Breast epithelium (tissue), 4 donors: ENCODE measurements at places on chromosomes 2 and 18. TPM values are rescaled to one million over a fixed set of nuclear protein-coding genes. Genes with fewer than 3 reads are reported as not detected.

DNA sequence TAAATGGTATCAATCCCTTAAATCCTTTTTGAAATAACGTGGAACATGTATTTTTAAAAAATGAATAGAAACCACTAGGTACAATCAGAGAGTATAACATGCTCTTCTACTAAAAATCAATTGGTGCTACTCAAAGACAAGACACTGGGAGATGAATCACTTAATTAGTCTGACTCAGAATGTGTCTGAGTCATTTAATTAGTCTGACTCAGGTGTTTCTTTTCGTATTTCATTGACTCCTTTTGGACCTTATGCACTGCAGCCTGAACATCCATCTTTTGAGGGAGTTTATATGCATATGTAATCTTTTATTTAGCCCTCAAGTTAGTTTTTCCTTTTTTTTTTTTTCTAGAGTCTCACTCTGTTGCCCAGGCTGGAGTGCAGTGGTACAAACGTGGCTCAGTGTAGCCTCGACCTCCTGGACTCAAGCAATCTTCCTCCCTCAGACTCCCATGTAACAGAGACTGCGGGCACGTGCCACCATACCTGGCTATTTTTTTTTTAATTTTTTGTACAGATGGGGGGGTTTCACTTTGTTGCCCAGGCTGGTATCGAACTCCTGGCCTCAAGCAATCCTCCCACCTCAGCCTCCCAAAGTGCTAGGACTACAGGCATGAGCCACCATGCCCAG lies 26.5 kb downstream of the PPP4R3B start:
- H3K36me3 ChIP-seq, result peaks cover 2% of the 10 kb centered on the region
- no peaks in the 10 kb centered on the region for H3K27me3 ChIP-seq
- no peak for DNase-seq
- no peak overlapping the region for H3K4me3 ChIP-seq
- H3K4me1 ChIP-seq, result no peaks in the 10 kb centered on the region

GRCh38 chr2:190693533-190694232 lies 44.8 kb downstream of the NAB1 start:
- no peak overlapping the region for H3K4me3 ChIP-seq
- no peaks in the 10 kb centered on the region for H3K36me3 ChIP-seq
- no peak overlapping the region for H3K27ac ChIP-seq

PLGLB1 gene
- total RNA-seq, result 8.8 TPM

DNA sequence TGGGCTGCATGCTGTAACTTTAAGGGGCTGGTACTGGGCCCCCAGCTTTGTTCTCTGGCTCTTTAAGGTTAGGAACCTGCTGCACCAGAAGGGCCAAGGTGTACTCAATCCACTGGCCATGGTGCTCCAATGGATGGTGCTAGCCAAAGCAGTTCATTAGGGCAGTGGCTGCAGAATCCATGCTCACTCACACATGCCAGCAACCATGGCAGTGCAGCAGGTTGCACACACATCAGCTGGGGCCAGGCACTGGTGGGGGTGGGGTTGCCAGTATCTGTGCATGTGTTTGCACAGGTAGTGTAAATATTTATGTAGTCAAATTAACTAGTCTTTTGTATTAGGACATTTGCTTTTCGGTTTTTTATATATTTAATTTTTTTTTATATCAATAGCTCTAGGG lies 228.3 kb upstream of the EPC2 start:
- no peaks in the 10 kb centered on the region for H3K4me1 ChIP-seq
- H3K4me3 ChIP-seq, result no peak overlapping the region
- H3K27ac ChIP-seq, result no peak overlapping the region
- no peaks in the 10 kb centered on the region for H3K27me3 ChIP-seq

DNA sequence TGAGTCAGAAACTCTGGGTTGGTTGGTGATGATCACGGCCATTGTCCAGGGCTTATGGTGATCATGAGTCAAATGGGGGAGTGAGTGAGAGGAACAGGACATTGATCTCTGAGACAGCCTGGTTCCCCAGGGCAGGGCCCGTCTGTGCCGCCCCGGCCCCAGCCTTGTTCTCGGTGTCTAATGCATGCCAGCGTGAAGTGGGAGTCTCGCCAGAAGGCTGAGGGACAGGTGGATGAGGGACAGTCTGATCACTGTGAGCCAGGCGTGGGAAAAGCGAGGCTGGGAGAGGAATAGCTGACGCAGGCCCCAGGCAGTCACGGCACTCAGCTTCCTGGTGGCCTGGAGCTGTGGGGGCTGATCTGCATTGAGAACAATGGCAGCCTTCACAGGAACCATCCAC lies 208.3 kb upstream of the HDAC4 start:
- no peaks in the 10 kb centered on the region for H3K36me3 ChIP-seq
- H3K27ac ChIP-seq, result no peak overlapping the region
- H3K27me3 ChIP-seq, result peaks cover 7% of the 10 kb centered on the region
- DNase-seq, result no peak

DNA sequence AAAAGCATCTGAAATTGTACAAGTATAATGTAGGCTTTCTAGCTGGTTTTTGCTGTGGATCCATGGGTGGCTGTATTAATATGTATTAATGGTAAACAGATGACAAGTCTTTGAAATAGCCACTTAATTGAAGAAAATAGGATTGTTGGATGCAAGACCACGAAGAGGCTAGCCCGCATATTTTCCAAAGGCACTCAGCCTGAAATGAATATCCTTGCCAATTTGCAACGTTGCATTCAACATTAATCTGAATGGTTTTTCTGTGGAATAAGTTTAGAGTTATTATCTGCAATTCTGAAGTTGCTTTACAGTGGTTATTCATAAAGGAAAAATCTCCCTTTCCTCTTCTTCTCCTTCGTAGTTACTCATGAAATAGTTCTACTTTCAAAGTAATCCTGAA lies 86.2 kb upstream of the SPATS2L start:
- H3K4me1 ChIP-seq, result no peaks in the 10 kb centered on the region
- no peaks in the 10 kb centered on the region for H3K27me3 ChIP-seq
- H3K27ac ChIP-seq, result no peak overlapping the region
- no peak for DNase-seq

KRCC1 gene
- 39.2 TPM for total RNA-seq

HOXD8 gene
- 10.5 TPM for total RNA-seq

GRCh38 chr2:241208058-241208457 lies 19.6 kb downstream of the ANO7 start:
- no peak overlapping the region for H3K27ac ChIP-seq
- no peaks in the 10 kb centered on the region for H3K27me3 ChIP-seq
- H3K4me3 ChIP-seq, result no peak overlapping the region
- no peaks in the 10 kb centered on the region for H3K36me3 ChIP-seq
- no peaks in the 10 kb centered on the region for H3K4me1 ChIP-seq
- no peak for DNase-seq

C2orf74 gene
- 15.7 TPM for total RNA-seq
